Right lung (tissue), 10 donors: ENCODE measurements at places on chromosomes 7 and 10. TPM values are rescaled to one million over a fixed set of nuclear protein-coding genes. Genes with fewer than 3 reads are reported as not detected.

Gene ZCWPW1
- polyA plus RNA-seq = 10.4 TPM

Gene ADAP1
- polyA plus RNA-seq = 10.6 TPM

Gene PRR15
- polyA plus RNA-seq = 0.31 TPM

Gene DLX5
- 11.8 TPM for polyA plus RNA-seq

Gene TYW1B
- 8.5 TPM for polyA plus RNA-seq
